ENCODE measurements at places on chromosomes 5 and 9.

GRCh38 chr5:122153230-122153629, 23.9 kb downstream of the ZNF474 start:
- DNase-seq: no peak

DNA sequence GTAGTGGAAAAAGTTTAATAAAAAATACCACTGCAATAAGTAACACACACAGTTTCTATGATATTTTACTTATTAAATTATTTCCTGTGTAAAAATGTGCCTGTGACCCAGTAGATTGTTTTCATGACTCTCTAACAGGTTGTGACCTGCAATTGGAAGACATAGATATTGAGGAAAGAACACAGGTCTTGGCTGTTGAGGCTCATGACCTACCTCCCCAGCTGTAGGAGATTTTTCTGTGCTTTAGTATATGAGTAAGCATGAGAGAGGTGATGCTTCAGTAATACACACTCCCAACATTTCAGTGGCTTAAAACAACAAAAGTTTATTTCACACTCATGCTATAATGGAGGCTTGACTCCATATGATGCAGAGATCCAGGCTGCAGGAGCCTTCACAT, 47.3 kb upstream of the TNC start:
- no peak for DNase-seq

GRCh38 chr5:163890261-163890660, 384.8 kb downstream of the MAT2B start:
- no peak for DNase-seq

DNA sequence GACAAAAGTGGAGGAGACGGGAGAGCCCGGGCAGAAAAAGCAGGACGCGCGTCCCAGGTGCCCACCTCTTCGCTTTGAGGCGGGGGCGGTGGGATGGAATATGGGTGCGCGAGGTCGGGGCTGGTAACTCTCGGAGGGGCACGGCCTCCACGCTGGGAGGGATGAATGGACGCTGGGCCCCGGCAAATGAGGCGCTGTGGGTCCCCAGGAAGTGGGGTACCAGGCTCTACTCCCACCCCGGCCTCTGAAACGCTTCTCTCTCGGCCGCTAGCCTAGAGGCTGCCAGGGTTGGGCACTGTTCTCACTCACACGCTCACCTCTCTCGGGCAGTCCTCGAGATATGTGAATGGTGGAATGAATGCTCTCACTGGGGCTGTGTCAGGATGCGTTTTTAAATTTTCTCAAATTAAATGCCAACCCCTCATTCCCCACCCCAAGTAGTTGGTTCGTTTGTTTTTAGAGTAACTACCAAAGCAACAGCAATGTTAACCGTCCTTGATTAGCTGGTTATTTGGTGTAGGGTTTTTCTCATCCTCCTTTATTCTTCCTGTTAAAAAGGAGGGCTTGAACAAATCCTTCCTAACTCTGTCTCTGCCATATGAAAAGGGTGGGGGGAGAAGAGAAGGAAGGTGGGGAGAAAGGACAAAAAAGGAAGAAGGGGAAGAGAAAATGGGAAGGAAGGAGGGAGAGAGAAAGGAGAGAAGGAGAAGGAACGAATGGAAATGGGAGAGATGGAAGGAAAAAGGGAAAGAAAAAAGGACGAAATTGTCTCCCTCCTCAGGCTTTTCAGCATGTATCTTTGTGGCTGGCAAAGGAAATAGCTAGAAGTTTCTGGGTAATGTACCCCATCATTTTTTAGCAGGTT, 1.3 kb upstream of the EBF1 start:
- DNase-seq: no peak

DNA sequence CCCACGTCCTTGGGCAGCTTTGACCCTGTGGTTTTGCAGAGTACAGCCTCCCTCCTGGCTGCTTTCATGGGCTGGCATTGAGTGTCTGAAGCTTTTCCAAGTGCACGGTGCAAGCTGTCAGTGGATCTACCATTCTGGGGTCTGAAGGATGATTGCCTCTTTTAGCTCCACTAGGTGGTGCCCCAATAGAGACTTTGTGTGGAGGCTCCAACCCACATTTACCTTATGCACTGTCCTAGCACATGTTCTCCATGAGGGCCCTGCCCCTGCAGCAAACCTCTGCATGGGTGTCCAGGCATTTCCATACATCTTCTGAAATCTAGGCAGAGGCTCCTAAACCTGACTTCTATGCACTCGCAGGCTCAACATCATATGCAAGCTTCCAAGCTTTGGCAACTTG, 644.2 kb upstream of the CDH9 start:
- peak; percentile 0 for DNase-seq

DNA sequence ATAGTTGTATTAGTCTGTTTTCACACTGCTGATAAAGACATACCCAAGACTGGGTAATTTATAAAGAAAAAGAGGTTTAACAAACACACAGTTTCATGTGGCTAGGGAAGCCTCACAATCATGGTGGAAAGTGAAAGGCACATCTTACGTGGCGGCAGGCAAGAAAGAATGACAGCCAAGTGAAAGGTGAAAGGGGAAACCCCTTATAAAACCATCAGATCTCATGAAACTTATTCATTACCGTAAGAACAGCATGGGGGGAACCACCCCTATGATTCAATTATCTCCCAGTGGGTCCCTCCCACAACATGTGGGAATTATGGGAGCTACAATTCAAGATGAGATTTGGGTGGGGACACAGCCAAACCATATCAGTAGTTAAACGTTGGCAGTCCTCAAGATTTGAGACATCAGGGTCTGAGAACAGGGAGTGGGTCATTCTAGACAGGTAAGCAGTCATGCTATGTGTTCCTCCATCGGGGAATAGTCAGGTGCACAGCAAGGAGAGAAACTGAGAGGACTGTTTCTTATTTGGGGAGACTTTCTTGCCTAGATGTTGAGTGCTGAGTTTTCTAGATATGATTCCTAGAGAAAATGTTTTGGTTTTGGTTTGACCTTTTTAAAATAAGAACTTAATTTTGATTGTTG, 45.8 kb upstream of the ENTREP1 start:
- DNase-seq: no peak

- no peak for DNase-seq
These were observed 39.6 kb upstream of the SAP30L start for GRCh38 chr5:154406231-154406630.

DNA sequence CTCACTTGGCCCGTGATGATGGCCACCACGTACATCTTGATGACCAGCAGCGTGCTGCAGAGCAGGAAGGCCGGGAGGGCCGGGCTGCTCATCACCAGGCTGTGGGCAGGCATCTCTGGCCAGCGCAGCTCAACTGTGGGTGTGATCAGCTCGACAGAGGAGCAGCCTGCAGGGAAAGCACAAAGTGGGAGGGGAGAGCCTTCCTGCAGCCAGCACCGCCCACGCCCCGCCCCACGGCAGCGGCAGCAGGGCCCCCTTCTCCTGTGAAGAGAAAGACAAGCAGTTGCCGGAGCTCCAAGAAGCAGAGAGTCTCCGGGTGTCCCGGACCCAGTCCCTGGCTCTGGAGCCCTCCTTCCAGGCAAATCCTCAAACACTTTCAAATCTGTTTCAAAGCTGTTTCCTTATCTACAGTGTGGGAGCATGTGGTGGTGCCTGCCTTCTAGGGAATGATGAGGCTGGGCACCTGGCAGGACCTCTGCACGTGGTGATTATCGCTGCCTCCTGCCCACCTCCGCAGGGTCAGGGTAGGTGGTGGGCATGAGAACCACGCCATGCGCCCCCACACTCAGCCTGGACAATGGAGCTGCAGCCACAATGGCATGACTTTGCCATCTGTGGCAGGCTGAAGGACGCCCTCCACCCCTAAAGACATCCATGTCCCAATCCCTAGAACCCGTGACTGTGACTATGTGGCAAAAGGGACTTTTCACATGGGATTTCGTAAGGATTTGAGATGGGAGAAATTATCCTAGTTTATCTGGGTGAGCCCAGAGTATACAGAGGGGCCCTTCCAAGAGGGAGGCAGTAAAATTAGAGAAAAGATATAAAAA, at the start of gene PTGES:
TSS of gene PTGES (minus strand) at position 143 of the 830 bp plus-strand sequence. CDS start at position 113, 30 bp downstream.
- DNase-seq: peak; percentile 69

DNA sequence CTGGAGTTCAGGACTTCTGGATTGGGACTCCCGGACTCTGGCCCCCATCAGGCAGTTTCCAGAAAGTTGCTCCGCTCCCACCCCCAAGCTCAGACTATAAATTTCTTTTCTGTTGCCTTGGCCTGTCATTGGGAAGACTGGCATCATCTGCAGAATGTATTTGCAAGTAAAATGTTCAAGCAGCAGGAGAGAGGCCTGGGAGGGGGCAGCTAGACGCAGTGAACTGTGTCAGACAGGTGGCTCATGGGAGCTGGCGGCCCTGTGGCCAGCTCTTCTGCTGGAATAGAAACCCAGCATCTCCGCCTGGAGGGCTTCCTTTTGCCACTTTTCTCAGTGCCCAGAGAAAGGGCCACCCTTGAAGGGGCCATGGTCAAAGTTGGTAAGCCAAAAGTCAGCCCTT, 16.0 kb downstream of the INSYN2B start:
- no peak for DNase-seq

Measured in Calu3 (cell line).